Activated T-helper 17 cell treated with anti-CD3 and anti-CD28 coated beads, Interleukin-2, amount 50 U/mL, for 72 hours (primary cell): ENCODE measurements at places on chromosomes 6 and 20.

DNA sequence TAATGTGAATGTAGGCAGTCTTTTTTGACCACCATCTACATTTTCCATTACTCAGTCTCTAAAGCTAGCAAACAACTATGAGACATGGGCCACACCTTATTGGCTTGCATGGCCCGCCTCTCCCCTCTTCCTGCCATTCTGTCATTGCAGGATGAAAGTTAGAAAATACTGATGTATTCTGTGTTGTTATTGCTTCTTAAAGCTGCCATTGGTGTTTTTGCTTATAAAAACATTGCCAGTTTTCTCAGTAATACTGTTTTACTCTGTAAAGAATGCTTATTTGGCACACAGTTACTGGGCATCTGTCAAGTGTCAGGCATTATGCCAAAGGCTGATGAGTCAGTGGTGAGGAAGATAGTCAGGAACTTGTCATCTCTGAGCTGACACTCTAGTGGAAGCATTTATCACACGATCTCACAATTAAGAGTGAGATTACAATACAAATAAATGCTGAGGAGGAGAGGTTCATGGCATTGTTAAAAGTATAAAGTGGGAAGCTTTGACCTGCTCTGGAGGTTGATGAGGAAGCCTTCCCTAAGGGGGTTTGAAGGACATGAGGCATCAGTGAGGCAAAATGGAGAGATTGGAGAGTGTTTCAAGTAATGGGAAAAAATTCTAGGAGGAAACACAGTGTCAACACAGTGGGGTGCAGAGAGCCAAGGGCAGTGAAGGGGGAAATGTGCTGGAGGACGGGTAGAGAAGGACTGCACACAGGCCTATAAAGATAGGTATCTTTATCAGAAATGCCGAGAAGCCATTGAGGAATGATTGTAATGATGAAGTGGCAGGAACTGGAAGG is 14.7 kb downstream of the KLHL32 start:
- H3K27me3 ChIP-seq: no peaks in the 10 kb centered on the region
- no peaks in the 10 kb centered on the region for H3K36me3 ChIP-seq
- H3K4me3 ChIP-seq: no peak overlapping the region
- peaks cover 6% of the 10 kb centered on the region for H3K4me1 ChIP-seq
- H3K27ac ChIP-seq: peak overlapping the region; percentile 55

DNA sequence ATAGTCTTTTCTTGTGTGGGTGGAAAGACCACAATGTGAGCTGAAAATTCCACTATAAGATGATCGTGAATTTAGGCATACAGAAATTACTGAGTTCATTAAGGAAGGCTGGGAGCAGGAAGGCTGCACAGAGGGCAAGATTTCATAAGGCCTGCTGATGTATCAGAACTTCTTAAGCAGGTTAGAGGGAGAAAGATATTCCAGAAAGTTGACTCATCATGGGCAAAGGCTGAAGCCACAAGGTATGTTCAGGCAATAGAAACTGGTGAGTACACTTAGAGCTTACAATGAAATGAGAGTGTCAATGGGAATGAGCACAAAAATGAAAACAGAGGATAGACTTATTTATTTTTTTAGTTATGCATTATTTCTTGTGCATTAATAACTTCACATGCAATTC is 618.6 kb downstream of the CBLN4 start:
- H3K27ac ChIP-seq: no peak overlapping the region
- no peaks in the 10 kb centered on the region for H3K4me1 ChIP-seq
- H3K36me3 ChIP-seq: no peaks in the 10 kb centered on the region
- no peak for ATAC-seq
- H3K4me3 ChIP-seq: no peak overlapping the region

DNA sequence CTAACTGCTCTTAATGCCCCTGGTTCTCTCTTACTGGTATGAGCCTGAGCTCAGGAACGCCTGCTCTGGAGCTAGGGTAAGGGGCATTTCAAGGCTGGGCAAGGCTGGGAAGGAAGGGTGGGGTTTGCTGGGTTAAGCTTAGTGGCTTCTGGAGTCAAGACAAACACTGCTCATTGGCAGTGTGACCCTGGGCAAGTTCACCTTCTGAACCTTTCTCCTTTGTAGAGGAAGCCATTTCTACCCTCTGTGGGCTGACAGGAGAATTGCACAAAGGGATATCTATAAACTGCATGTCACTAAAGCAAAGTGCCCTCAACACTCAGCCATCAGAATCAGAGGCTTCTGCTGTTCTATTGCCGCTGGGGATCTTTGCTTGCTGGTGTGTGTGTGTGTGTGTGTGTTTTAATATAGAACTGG is 20.3 kb upstream of the LRRN4 start:
- ATAC-seq: no peak
- H3K4me1 ChIP-seq: no peaks in the 10 kb centered on the region
- H3K27me3 ChIP-seq: peaks cover 7% of the 10 kb centered on the region
- no peak overlapping the region for H3K27ac ChIP-seq

GRCh38 chr20:40771848-40772511 is 82.9 kb upstream of the MAFB start:
- no peaks in the 10 kb centered on the region for H3K36me3 ChIP-seq
- no peak for ATAC-seq
- no peak overlapping the region for H3K4me3 ChIP-seq
- peaks cover 3% of the 10 kb centered on the region for H3K27me3 ChIP-seq

GRCh38 chr6:30066082-30066481 is 916 bp upstream of the PPP1R11 start:
- H3K27ac ChIP-seq: peak overlapping the region; percentile 93
- H3K4me1 ChIP-seq: peaks cover 38% of the 10 kb centered on the region
- peak overlapping the region; percentile 87 for H3K4me3 ChIP-seq
- H3K27me3 ChIP-seq: peaks cover 8% of the 10 kb centered on the region

DNA sequence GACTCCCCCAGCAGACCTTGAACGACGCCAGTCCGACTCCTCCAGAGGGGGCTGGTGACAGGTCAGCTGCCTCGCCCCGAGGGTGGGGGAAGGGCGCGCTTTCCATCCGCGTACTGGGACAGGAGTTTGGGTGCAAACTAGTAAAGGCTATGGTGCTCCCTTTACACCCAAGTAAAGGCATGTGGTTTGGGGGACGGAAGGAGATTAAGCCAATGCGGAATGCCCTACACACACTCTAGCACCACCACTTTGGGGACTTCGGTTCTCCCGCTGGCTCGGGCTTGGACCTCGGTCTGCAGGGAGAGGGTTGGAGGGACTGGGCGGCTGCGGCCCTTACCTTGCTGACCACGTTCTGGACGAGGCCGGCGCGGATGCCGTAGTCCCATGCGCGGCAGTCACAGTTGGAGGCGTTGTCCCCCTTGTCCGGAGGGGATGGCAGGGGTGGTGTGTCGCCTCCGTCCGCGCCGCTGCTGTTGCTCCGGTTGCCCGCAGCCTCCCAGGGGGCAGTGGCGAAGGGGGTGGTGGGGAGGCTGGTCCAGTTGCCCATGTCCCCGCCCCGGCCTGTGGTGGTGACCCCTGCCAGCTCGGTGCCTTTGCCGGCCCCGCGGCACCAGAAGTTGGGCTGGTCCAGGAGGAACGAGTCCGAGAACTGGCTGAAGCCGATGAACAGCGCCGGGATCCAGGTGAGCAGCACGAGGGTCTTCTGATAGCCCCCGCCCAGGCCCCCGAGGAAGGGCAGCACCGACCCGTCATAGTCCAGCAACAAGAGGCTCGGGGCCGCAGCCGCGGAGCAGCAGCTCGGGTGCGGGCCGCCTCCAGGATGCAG is 1.1 kb downstream of the SLC22A23 start:
- no peak overlapping the region for H3K4me3 ChIP-seq
- no peak overlapping the region for H3K27ac ChIP-seq
- peaks cover 6% of the 10 kb centered on the region for H3K4me1 ChIP-seq
- no peaks in the 10 kb centered on the region for H3K36me3 ChIP-seq
- ATAC-seq: no peak
- peaks cover 19% of the 10 kb centered on the region for H3K27me3 ChIP-seq

DNA sequence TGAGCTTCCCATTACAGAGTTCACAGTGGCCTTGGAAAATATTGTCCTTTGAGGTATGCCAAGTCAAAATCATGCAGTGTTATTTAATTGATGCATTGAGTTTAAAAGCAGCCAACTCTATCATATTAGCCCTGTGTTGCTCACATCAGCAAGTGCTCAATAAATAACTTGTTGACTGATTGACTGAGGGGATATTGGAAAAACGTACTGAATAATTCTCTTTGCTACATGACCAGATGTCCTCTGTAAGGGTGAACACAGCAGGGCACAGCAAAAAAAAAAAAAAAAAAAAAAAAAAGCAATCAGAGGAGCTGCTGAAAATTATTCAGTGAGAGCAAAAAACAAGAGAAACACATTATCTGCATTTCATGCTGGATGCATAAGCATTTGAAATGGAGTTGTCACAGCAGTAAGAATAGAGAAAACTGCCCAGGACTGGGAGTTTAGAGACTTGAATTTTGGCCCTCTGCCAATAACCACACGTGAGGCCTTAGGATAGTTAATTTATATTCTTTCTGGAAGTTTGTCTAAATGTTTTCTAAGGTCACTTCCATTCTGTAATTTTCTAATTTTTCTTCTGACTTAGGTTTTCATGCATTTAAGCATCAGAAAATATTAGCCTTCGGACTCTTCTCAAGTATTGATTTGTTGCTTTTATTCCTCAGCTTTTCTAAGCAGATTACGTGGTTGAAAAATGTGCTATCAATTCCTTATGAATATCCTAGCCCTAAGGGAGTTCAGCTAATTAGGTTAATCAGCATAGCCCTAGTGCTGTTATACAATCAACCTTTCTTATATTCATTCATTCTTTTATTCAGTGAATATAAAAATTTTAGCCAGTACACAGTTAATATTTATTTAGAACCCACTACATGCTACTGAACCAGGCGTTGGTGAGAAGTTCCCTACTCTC is 246.8 kb upstream of the STXBP5 start:
- ATAC-seq: no peak
- no peak overlapping the region for H3K4me3 ChIP-seq
- no peaks in the 10 kb centered on the region for H3K27me3 ChIP-seq
- no peaks in the 10 kb centered on the region for H3K36me3 ChIP-seq

DNA sequence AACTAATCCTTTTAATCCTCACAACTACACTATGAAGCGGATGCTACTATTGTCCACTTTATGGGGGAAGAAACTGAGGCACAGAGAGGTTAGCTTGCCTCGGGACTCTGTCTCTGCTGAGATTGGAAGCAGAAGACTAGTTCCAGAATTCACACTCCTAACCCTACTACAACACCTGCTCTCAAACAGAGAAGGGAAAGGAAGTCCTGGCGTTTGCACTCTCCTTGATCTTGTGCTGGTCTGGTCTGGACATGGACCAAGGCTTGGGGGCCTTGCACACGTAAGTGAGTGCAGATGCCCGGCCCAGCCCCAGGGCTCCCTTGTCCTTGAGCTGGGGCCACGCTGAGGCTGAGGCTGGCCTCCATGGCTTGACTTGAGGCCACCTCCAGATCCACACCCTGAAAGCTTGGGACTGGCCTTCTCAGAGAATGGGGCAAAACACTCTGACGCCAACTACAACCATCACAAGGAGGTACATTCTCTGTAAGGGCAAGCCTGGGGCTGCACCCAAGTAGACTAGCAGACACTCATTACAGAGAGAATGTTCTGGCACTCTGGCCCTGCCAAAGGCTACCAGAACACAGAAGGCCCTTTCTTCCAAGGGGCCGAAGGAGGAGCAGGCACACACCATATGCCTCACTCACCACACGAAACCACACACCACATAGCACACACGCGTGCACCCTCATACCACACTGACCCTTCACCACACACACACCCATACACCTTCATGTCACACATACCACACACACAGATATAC is 33.3 kb upstream of the EZR start:
- ATAC-seq: no peak
- no peak overlapping the region for H3K27ac ChIP-seq
- H3K4me1 ChIP-seq: peaks cover 17% of the 10 kb centered on the region
- no peak overlapping the region for H3K4me3 ChIP-seq
- no peaks in the 10 kb centered on the region for H3K27me3 ChIP-seq

- peaks cover 7% of the 10 kb centered on the region for H3K4me1 ChIP-seq
- ATAC-seq: no peak
- H3K27me3 ChIP-seq: peaks cover 12% of the 10 kb centered on the region
- H3K27ac ChIP-seq: no peak overlapping the region
- H3K4me3 ChIP-seq: no peak overlapping the region
These were observed 44.7 kb upstream of the QKI start for GRCh38 chr6:163369628-163370365.

DNA sequence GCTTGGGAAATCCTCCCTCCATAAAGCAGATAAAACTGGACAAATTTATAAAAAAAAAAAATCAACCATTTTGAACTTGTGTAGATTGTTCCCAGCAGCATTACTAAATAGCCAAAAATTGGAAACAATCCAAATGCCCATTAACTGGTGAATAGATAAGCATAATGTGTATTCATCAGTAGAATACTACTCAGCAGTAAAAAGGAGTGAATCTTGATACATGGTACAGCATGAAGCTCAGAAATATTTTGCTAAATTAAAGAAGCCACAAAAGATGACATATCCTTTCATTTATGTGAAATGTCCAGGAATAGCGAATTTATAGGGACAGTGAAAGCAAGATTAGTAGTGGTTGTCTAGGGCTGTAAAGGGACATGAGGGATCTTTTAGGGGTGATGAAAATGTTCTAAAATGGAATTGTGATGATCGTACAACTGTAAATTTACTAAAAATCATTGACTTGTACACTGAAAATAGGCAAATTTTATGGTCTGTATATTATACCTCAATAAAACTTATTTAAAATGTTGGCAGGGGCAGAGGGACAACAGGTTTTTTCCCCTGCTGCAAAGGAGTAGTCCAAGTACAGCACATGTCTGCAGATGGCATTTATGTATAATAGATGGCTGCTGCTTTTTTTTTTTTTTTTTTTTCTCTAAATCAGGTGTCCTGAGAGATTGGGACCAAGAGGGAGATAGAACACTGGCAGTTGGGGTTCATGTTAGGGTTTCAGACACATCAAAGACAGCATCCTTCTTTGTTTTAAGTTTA is 59.5 kb downstream of the CBFA2T2 start:
- H3K36me3 ChIP-seq: peaks cover 17% of the 10 kb centered on the region
- H3K27ac ChIP-seq: no peak overlapping the region
- no peak overlapping the region for H3K4me3 ChIP-seq
- ATAC-seq: no peak

DNA sequence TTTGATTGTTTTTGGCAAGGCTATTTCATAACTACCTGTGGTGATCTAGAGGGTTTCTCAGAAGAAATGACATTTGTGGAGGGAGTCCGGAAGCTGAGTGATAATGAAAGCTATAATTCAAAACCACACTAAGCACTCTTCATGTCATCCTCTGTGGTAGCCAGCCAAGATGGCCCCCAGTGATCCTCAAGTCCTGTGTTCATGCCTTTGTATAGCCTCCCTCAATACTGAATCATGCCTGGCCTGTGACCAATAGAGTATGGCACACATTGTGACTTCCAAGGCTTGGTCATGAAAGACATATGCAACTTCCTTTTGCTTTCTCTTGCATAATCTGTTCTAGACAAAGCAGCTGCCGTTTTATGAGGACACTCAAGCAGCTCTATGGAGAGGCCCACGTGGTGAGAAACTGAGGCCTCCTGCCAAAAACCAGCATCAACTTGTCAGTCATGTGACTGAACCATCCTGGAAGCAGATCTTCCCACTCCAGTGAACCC is 12.8 kb upstream of the DNAAF9 start:
- no peaks in the 10 kb centered on the region for H3K36me3 ChIP-seq
- H3K27ac ChIP-seq: peak overlapping the region; percentile 80
- H3K4me1 ChIP-seq: peaks cover 8% of the 10 kb centered on the region
- H3K4me3 ChIP-seq: peak overlapping the region; percentile 47
